NCI-H748 treated with DMSO at 0.1 percent for 48 hours (cell line): ENCODE measurements at places on chromosomes 3 and 15.
A peak's percentile ranks its signal among the peaks of the same experiment; 100 is the strongest.

GRCh38 chr15:99486371-99487336, 79.1 kb upstream of the MEF2A start:
- peak; percentile 2 for DNase-seq

- no peak for DNase-seq
These were observed 495.9 kb upstream of the NAALADL2 start for GRCh38 chr3:174363256-174363655.

- DNase-seq = no peak
These were observed 11.4 kb downstream of the FHIT start for GRCh38 chr3:61239871-61240270.

DNA sequence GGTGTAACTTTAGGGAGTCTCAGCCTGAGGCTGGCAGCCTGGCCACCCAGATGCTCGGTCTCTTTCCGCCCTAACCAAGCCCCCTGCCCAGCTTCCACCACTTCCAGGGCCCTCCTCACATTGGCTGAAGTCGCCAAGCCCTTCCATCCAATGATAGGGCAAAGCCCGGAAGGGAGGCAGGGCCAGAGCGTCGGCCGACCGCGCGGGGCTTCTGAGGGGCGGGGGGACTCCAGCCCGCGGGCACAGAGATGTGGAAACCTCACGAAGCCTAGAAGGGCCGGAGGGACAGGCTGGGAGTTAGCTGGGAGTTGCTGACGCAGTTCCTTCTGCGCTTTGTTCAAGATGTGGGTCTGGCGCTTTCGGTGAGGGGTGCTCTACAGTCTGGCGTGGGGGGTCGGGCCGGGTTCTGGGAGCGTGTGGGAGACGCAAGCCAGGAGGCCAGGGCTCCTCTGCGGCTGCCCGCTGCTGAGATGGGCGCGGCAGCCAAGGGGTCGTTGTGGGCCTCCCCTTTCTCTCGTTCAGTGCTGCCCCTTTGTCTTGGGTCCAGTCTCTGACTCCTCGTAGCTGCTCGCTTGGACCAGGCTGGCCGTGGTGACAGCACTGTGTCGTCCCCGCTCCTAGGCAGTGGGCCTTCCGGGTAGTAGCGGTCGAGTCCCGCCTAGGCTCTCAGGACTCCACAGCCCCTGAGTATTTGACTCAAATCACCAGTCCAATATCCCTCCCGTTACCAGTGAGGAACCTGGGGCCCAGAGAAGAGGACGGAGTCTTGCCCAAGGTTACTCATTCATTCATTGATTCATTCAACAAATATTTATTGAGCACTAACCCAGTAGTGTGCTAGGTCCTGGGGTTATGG, at the start of gene ZNF660:
Gene ZNF660, plus strand, starts transcription at position 319 of the 856 bp plus-strand sequence. CDS start 9,230 bp downstream, outside the sequence.
- DNase-seq = peak; percentile 51

- DNase-seq = no peak
These were observed 113.9 kb downstream of the ABI3BP start for GRCh38 chr3:100879195-100879810.

- DNase-seq = no peak
These were observed 18.5 kb downstream of the TTC21A start for GRCh38 chr3:39125841-39126500.
